Stimulated activated CD8-positive, alpha-beta memory T cell treated with anti-CD3 and anti-CD28 coated beads, Interleukin-4, amount 100 ng/mL, for 4 hours (primary cell): ENCODE measurements at places on chromosomes 12 and 14.

- no peak for DNase-seq
Observed at GRCh38 chr14:77580964-77581505, 35.4 kb downstream of the SPTLC2 start.

DNA sequence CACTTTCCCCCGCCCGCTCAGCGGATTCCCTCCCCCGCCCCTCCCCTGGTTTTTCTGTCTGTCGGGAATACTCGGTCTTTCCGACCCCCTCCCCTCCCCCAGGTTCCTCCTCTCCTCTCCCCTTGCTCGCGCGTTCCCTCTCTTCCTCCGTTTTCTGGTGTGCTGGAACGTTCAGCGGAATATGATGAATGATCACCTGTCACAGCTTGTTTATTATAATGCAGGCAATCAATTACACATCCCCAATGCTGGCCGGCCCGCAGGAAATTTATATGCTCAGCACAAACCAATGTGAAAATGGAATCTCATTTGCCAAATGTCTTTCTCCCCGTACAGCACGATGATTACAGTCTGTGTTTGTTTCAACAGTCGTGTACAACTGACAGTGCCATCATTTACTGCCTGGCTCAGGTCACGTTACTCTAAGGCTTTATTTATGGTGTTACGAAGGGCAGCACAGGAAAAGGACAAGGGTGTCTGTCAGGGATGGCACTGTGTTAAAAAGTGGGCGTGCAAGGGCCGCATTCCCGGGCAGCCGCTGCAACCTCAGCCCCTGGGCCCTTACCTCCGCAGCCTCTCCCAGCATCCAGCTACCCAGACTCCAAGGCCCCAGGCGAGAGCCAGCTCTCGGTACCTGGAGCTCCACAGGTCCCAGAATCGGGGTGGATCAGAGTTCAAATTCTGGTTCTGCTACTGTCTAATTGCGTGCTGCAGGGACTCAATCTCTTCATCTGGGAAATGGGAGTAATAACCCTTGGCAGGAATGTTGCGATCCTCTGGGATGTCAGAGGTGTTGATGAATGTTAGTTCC, 24.7 kb upstream of the MAP1LC3B2 start:
- DNase-seq: no peak

DNA sequence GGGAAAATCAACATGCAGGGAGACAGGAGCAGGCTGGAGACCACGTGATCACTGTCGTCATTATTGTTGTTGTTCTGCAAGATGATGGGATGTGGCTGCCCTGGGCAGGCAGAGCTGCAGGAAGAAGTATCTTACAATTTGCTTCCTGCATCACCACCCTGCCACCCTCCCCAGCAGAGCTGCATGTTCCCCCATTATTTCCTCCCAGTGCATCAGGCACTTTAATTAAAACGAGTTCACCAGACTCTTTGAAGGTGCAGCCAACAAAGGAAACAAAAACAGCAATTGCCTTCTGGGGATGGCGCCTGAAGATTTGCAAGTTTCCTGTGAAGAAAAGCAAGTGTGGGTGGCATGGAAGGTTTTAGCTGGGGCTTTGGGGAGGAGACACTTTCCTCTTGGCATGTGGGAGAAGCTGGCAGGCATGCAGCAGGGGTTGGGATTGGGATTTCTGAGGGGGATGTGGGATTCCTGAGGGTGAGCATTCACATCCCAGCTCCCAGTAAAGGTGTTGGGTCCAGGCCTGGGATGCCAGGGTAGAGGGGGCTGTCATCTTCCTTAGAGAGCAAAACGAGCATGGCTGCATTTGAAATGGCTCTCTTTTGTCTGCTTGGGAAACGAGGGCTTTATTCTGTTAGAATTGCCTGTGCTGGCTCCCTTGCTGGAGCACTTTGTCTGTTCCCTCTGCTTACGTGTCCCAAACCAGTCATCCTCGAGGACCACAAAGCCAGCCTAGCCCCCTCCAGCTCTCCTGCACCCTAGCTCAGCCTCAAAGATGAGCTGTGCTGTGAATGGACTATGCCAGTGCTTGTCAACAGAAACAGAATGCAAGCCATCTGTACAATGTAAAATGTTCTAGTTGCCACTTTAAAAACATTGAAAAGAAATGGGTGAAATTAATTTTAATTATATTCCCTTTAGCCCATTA, 11.5 kb upstream of the C14orf132 start:
- DNase-seq: no peak

DNA sequence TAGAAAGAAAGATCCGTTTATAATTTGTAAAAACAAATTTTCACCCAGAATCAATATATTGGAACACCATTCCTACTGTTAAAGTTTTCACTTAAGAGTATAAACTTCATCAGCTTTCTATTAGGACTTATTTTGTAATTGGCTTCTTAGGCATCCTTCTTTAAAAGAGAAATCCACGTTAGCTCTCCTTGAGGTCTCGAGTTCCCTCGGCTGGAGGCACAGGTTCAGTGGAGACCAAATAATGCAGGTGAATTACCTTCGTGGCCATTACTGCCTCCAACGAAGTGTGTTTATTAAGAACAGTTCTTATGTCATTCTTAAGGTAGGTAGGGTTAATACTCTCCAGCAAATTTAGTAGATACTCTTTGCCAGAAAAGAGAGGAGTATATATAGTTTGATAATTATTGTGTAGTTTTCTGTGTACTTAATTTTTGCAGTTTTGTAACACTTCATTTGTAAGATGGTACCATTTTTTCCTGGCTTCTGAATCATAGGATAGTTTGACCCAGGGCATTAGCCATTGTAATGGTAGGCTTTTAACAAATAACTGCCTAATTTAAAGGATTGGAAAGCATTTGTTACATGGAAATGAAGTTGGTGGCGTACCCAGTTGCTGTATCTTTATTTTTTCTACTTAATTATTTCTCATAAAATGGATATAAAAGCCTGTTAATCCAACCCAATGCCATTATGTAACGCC, 2.2 kb downstream of the CALM1 start:
- DNase-seq: no peak

- no peak for DNase-seq
Observed at GRCh38 chr12:111773801-111774551, 7.2 kb downstream of the ALDH2 start.

DNA sequence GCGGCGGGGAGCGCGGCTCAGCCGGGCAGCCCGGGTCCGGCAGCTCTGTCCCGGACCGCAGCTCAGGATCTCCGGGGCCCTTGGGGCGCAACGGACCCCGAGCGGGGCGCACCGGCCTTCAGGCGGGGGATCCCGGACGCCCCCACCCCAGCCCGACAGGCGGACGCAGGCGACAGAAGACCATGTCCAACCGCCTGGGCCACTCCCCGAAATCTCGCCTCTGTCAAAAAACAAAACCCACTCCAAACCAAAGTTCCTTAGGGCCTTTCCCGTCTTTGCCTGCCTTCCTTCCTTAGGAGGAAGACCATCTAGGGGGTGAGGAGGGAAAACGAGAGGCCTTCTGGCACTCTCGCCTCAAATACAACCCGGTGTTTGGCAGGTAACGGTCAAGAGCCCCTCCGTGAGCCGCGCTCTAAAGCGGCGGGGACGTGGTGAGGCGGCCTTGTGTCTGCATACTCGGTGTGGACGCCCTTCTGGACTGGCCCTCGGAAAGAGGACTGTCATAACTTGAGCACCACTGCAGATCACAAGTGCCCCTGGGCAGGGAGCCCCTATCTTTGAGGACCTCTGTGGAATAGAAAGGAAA, 604 bp downstream of the HCFC2 start:
- DNase-seq: no peak

DNA sequence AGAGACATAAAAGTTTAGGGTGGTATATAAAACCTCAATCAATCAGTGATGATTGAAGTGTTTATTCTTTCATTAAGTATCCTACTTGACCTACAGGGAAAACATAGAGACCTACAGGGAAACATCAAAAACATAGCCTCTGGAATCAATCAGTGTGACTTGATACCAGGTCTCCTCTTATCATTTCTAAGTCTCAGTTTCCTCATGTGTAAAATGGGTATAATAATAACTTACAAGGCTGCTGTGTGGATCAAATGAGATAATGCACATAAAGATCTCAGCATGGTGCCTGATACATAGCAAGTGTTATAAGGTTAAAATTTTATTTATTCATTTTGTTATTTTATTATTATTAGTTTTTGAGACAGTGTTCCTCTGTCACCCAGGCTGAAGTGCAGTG, 22.2 kb upstream of the GNPTAB start:
- no peak for DNase-seq

- no peak for DNase-seq
Observed at GRCh38 chr14:94880106-94880505, 110.2 kb upstream of the GSC start.

- no peak for DNase-seq
Observed at GRCh38 chr14:79608446-79608845, 602.9 kb downstream of the DIO2 start.

DNA sequence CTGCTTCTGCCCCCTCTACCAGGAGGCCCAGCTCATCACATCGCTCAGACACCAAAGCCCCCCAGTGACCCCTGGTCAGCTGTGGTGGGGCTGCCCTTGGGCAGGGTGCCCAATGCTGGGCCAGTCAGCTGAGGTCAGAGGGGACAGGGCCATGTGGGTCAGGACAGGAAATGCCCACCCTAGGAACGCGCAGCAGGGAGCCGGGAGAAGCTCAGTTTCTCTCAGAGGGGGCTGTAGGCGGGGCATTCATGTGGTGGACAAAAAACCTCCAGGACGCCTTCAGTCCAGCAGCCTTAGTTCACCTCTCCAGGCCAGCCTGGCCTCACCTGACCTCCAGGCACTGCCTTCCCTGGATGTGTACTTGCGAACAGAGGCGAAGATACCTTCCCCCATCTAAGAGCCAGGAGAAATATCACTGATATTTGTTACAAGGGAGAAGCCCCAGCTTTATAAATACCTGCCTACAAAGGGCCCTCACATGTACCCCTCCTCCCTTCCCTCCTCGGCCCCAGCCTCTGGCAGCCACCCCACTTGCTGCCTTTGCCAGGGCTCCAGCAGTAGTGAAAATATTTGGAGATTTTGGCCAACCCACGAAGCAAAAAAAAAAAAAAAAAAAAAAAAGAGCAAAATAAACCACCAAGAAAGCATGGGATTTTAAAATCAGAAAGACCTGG, 41.9 kb upstream of the PLEKHG6 start:
- DNase-seq: no peak

DNA sequence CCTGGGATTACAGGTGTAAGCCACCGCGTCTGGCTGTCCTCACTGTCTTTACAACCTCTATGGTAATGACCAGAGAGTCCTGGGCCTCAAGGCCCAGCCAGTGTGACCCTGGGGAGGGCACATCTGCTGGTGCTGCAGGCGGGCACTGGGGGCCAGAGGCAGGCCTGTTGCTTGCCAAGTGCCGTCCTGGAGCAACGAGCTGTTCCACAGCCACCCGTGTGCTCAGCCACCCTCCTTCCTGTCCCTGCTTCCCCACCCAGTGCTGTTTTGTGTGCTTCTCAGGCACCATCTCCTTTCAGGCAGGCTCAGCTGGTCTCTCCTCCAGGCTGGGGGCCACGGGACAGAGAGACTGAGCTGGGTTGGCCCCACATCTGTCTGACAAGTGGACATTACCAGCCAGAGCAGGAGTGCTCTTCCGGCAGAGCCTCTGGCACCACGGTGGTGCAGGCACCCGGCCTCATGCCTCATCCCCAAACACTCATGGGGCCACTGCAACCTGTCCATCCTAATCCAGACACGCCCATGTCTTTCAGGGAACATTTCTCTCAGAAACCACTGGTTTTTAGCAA, 9.0 kb downstream of the SLC25A47 start:
- no peak for DNase-seq

DNA sequence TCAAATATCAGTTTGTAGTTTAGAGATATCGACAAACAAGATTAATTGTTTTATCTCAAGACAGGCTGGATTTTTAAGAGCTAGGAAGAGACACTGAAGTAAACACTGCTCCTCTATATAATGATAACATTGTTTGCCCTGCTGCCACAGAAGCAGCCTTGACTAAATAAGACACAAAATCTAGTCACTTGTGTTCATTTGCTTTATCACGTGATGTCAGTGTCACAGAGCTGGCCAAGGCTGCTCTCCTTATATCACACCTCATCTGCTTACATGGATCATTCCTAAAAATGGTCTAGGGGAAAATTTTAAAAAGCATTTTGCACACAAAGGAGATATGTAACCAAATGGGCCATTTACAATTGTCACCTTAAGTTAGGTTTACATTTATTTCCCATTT, 64.1 kb downstream of the SOX5 start:
- no peak for DNase-seq

DNA sequence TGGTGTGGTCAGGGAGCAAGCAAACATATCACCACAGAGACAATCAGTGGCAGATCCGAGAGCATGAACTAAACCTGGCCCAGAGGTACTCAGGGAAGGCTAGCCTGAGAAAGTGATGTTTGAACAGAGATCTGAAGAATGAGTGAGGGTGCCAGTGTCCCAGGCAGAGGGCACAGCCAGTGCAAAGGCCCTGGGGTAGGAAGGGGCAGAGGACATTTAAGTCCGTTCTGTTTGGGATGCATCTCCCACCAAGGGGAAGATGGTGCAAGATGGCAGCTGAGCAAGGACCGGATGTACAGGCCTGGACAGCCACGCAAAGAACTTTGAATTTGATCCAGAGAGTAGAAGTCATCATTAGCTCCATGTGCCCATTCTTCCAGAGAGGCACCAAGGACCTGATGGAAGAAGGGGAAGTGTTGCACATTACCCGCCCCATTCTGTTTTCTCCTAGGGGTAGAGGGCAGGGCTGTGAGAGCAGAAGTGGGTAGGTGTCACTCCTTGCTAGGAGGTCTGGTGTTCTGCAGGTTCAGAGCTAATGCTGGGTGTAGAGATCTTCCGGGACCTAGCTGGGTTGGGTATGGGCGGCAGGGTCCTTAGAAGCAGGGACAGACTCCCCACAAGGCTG, 3.9 kb downstream of the DTX1 start:
- DNase-seq: no peak

GRCh38 chr14:59313144-59313651, 124.7 kb downstream of the DAAM1 start:
- DNase-seq: no peak

DNA sequence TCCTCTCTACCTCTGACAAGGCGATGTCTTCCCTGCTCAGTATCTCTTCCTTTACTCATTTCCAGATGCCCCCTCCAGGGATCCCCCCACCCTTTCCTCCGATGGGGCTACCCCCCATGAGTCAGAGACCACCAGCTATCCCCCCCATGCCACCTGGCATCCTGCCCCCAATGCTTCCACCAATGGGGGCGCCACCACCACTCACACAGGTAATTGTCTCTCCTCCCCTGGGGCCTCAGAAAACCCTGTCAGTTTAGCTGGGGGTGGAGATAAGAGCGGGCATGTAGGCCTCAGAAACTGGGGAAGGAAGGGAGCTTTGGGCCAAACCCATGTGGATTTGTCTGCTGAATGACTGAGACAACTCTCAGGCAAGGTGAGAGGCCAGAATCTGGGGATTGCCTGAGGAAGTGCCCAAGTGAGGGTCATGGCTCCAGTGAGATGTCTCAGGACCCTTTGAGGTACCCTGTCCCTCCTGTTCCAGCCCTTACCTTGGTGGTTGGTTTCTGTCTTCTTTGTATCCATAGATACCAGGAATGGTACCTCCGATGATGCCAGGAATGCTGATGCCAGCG, 8.1 kb downstream of the PRPF40B start:
- DNase-seq: no peak
